D341Med (cell line): ENCODE measurements at places on chromosomes 1 and 21.

- no peak for DNase-seq
Measured at GRCh38 chr1:60678391-60678790, 404.0 kb upstream of the NFIA start.

GRCh38 chr1:112529301-112529700 is 20.5 kb downstream of the WNT2B start:
- no peak for DNase-seq

DNA sequence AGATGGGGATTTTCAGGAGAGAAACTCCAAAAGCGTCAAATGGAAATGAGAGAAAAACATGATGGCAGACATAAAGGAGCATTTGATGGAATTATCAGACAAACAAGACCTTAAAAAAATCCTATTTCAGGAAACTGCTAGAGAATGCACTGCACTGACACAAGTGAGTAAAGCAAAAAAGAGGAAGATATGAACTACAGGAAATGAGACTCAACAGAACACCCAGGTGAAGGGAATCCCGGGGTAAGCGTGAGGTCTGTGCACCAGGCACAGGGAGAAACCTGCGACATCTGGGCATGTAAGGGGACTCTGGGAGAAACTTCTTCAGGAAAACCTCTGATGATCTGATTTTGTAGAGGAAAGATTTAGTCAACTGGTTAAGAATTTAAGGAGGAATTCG is 2.8 kb downstream of the TARBP1 start:
- DNase-seq, result no peak

GRCh38 chr1:63912643-63913042 is 138.8 kb downstream of the ROR1 start:
- no peak for DNase-seq
